ENCODE measurements at places on chromosomes 16 and 17.

DNA sequence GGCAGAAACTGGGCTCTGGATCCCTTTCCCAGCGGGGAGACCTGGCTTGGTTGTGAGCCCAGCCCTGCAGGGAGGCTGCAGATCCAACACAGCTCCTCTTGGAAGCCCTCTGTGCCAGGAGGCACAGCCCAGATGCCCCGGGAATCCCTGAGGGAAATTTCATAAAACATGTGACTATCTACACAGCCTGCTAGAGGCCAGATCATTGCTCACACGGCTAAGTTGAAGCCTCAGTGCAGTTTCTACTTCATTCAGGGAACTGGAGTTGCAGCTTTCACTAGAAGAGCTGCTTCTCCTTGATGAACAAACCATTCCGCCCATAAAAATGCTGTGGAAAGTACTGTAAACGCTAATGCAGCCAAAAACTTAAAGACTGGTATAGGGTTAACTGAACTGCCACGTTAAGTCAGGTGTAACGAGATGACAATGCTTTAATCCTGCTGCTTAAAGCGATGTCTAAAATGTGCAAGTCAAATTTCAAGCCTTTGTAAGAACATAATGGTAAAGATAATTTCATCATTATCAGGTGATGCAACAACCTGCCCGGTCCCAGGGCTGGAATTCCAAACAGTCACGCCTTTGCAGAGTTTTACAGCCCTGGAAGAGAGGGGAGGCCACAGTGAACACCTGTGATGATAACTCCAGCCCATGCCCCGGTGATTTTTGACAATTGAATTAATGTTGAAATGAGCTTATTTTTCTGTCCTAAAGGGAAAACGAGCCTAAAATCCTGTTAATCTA lies 172.5 kb downstream of the ZFHX3 start:
- no peak for DNase-seq

DNA sequence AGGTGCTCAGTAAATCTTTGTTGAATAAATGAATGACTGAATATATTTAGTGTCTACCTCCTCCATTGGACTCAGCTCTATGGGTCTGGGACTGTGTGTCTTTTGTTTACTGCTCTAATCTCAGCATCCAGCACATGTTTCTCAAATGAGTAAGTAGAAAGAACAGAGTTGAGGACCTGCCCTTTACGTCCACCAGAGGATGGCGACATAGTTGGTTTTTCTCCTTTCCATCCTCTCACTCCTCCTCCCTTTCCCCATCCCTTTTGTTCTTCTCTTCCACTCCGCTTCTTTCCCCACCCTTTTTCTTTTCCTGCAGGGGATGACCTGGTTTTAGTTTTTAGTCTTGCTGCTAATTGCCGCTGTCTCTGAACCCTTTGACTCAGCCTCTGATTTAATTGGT lies 12.1 kb upstream of the CHP2 start:
- no peak for DNase-seq

DNA sequence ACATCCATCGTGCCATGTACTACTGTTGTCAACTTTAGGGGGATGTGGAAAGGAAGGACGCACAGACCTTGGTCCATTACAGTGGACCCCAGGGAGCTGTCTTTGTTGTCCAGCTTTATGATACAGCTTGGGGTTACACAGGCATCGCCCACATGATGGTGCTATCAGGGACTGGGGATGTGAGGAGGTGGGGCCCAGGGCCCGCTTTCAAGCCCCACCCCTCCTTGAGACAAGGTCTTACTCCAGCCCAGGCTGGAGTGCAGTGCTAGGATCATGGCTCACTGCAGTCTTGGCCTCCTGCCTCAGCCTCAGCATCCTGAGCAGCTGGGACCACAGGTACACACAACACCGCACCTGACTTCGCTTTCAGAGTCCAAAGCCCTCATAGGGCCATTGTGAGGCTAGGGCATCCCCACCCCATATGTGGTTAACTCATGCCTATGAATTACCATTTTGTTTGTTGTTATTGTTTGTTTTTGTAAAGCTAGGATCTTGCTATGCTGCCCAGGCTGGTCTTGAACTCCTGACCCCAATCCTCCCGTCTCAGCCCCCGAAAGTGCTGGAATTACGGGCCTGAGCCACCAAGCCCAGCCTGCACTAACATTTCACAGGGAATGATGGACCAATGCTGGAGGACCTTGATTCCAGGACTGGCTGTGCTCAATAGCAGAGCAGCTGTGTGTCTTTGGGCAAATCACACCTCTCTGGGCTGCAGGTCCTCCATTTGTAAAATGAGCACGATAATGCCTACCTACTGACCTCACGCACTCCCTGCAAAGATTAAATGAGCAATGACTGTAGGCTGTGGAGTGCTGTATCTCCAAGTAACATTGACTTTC lies 17.2 kb downstream of the ST3GAL2 start:
- no peak for DNase-seq

DNA sequence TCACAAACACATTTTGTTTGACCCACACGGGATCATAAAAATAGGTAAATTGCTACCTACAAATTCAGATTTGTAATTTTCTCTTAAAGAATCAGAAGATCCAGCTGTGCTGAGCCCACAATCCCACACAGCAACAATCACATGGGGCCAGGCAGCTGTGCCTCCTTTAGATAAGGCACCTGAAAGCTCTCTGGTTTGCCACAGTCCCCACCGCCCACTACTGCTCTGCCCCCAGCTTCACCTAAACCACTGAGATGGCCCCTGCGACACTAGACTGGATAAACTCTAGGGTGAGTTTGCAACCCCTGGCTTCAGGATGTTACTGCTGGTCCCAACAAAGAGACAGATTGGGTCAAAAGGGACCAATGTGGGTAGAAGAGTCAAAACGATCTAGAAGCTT lies 96.8 kb downstream of the GSG1L start:
- no peak for DNase-seq

DNA sequence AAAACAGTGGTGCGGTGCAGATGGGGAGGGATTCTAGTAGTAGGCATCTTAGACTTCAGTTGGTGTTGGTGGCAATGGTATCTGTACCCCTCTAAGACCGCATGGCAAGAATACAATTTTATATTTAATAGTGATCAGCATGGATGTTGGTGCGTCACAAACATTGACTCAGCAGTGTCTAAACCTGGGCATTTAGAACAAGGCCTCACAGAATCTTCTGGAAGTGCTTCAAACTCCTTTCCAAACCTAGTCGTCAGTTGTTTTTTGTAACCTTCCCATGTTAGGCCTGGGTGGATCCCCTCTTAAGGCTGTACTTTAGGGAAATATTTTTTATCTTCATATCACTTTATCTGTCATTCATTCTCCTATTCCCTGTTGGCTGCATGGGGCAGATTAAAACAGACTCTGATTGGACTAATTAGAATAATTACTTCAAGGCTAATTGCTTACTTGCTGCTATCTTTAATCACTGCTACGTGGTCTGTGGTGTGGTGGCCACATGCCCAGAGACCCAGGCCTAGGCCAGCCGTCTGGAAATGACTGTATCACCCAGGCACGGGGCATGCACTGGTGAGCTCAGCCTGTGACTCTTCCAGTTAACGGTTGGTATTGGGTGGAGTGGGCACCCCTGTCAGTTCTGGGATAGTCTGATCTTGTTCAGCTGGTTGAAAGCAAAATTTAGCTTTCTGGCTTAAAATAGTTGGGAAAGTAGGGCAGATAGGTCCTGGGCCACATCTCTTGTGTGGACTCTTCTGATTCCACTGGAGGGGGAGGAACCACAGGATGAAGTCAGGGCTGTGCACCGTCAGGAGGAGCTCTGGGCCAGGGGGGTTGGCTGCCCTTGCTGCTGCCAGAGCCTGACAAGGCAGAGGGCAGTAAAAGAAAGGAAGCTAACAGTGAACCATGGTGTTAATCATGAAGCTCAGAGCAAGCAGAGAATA lies 4.5 kb downstream of the ALKBH5 start:
- peak; percentile 11 for DNase-seq

DNA sequence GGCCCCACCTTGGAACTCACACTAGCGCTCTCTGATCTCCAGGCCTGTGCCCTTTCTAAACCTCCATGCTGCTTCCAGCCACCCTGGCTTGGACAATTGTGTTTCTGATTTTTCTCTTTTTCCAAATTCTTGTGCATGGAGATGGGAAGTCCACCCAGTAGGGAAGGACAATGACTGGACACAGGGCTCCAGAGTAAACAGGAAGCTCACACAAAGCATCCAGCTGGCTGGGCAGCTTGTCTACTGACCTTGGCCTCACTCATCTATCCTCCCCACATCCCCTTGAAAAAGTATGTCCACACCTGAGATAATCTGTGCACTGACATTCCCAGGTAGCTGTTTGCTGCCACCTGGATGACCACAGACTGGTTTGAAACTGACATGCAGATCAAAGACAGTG lies 331.2 kb upstream of the MAF start:
- no peak for DNase-seq

DNA sequence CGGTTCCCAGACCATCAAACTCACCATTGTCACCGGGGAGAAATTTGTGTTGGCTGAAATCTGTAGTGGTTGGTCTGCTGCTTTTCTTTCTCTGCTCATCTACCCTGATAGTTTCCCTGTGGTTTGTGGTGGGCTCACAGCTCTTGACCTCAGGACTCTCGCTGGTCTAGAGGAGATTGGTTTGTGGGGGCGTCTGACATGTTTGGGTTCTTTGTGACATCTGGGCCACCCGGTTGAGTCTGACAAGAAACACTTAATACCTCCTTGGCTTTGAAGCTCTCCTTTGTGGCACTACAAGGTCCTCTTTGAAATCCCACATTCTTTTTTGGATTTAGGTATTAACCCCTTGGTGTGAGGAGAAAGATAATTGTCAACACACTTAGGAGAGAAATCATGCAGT lies 662.0 kb downstream of the WWOX start:
- DNase-seq, result peak; percentile 21

DNA sequence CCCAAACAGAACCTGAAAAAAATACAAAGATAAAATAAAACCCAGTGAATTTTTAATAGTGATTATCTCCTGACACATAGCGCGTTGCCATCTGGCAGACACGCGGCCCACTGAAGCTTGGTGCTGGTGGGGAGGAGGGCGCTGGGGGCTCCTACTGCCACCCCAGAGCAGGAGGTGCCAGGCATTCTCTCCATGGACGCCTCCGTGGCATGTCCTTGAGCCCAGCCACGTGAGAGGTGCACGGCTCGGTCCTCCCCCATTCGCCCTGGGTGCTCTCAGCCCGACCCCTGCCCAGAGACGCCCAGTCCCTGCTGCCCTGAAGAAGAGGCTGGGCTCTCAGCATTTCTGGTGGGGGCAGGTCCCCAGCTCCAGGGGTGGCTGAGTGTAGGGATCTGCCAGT lies 142.2 kb upstream of the GSE1 start:
- DNase-seq, result no peak

- no peak for DNase-seq
These were observed 43.3 kb downstream of the TIMM22 start for GRCh38 chr17:1040216-1040600.

- no peak for DNase-seq
These were observed 60.2 kb downstream of the KNOP1 start for GRCh38 chr16:19657831-19658230.

GRCh38 chr17:11901931-11902330 lies 95.3 kb downstream of the ZNF18 start:
- DNase-seq, result no peak

DNA sequence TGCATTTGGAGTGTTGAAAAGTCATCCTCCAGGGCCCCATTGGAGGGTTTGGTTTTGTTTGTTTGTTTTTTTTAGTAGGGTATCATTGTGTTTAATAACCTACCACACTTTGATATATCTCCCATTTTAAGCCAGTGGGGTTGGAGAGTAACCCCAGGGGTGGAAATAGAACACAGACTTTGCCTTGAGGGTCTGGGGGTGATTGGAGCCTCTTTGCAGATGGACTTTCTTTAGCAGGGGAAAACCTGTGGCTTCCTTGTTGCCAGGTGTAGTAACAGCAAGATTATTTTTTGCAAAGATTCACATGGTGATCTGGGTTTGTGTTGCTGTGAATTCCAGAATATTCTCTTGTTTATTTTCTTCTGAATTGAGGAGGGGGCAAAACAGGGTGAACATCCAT lies 1.5 kb downstream of the ABCC1 start:
- no peak for DNase-seq

GRCh38 chr17:64261417-64262145 lies 1.5 kb downstream of the TEX2 start:
- no peak for DNase-seq

- no peak for DNase-seq
These were observed 462.6 kb upstream of the MAF start for GRCh38 chr16:80063031-80063712.

DNA sequence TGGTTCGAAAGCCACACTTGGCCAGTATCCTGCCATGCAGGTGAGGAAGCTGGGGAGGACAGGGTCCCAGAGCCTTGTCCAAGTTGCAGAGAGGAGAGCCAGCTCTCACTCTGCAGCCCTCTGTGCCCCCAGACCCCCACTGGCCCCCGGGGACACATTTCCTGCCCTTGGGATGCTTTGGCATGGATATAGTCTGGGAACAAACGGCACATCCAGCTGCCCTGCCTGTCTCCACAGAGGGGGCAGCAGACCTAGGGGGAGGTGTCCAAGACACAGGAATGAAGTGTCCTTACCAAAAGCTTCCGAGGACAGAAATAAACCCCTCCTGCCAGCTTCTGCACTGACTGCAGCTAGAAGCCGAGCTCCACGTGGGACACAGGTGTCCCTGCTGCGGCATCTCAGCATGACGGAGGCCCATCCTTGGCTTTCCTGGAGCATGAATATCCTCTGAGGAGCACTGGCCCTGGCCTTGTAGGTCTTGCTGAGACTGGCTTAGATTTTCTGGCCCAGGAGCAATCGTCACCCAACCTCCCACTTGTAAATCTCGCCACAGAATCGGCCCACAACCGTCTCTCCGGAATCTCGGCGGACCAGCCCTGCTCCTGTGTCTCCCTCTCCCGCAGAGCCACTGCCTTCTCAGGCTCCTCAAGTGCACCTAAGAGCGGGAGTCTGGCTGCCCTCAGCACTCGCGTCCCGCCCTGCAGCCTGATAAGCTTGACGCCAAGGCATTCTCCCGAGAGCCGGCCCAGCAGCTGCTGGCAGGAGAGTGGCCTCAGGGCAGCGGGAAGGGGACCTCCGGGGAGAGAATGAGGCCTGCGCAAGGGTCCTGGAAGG lies 1.1 kb upstream of the CAPN15 start:
- no peak for DNase-seq

- no peak for DNase-seq
These were observed 59.3 kb upstream of the CORO6 start for GRCh38 chr17:29682054-29682453.

- DNase-seq, result peak; percentile 42
These were observed 36.5 kb downstream of the CYTH1 start for GRCh38 chr17:78745407-78746088.

DNA sequence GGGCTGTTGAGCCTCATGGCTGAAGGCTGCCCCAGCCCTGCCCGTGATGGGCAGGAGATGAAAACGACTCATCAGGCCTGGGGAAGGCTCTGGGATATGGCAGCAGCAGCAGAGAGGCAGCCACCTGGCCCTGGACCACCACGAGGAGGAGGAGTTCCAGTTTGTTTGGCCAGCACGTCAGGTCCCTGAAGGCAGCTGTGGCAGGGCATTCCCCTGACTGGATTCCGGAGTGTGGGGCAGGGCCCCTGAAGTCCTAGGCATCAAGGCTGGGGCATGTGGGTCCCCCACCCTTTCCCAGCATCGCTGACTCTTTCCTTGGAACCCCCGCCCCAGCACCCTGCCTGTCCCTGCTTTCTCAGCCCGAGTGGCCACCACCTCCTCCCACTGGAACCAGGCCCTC lies 197.4 kb downstream of the ZNF423 start:
- DNase-seq, result no peak
